ENCODE measurements at places on chromosomes 6 and 20.

- DNase-seq: no peak
These were observed 42.2 kb upstream of the IFNGR1 start for GRCh38 chr6:137261361-137261760.

GRCh38 chr20:12966468-12967085 is 42.2 kb upstream of the SPTLC3 start:
- no peak for DNase-seq

GRCh38 chr20:18187020-18187419 is 49.4 kb downstream of the KAT14 start:
- DNase-seq: no peak

- peak; percentile 76 for DNase-seq
These were observed at the start of the genes ARFRP1 and ZGPAT for GRCh38 chr20:63707558-63708300. ARFRP1 (minus strand) TSS chr20:63707976; CDS start chr20:63707091, 885 bp downstream. ZGPAT (plus strand) TSS chr20:63708039; CDS start chr20:63708581, 542 bp downstream.

DNA sequence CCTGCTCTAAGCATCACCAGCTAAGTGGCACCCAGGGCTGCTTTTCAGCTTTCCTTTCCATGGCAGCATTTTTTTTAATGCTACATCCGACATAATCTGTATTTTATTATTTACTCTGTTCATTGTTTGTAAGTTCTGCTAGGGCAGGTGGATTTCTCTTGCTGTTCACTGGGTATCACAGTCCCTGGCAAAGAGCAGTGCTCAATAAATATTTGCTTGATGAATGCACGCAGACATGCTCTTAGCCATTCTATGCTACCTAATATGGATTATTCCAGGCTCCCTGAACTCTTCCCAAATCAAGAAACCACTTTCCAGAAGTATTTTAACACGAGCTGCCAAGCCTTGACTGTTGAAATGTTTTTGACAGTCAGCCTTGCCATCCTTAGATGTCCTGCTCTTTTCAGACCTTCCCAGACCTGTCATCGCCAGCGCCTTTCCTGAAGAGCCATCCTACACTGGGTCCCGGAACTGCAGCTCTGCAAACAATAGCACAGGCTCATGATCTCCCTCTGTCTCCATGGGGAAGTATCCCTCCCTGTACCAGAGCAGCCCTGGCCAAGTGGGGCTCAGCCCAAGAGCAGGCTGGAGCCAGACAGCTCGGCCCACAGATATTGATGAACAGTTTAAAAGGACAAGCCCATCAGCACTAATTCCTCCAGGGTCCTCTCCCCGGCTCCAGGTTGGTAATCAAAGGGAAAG is 136.5 kb upstream of the CDH4 start:
- no peak for DNase-seq

DNA sequence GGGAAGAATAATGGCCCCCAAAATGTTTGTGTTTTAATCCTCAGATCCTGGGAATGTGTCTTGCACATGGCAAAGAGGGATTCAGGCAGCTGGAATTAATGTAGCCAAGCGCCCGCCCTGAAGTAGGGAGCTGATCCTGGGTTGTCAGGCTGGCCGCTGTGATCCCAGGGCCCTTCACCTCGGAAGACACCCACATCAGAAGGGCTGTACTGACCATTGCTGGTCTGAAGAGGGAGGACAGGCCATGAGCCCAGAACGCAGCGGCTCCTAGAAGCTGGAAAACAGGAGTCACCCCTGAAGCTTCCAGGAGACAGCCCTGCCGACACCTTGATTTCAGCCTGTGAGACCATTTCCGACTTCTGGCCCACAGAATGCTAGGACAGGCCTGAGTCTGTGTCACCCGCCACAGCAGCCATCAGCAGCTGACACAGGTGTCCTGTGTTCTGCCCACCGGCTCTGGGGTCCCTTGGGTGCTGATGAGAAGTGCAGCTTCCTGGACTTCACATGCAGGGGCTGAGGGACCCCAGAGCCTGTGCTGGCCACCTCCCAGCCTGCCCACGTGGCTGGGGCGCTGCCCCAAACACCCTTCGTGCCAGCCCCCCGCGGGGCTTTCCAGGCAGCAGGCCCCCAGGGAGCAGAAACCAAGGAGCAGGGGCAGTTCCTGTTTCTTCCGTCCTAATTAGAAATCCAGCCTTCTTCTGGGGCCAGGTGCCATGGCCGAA is 86.3 kb downstream of the ERMARD start:
- no peak for DNase-seq

- peak; percentile 58 for DNase-seq
These were observed at the start of gene ATXN1 for GRCh38 chr6:16760516-16761470. ATXN1 (minus strand) TSS chr6:16761460.

- no peak for DNase-seq
These were observed 10.7 kb downstream of the PXDC1 start for GRCh38 chr6:3740551-3741476.

Data from naive thymus-derived CD8-positive, alpha-beta T cell (primary cell).